ENCODE measurements at places on chromosomes 6 and 20. TPM values are rescaled to one million over a fixed set of nuclear protein-coding genes. Genes with fewer than 3 reads are reported as not detected.

Gene CLIC5
- not detected for polyA plus RNA-seq

Gene SYCP2L
- polyA plus RNA-seq, result 9.4 TPM

Gene KHDRBS2
- 28.5 TPM for polyA plus RNA-seq

Gene TGIF2
- polyA plus RNA-seq, result 3.3 TPM

Gene DEF6
- polyA plus RNA-seq, result 1.3 TPM

Gene SSTR4
- not detected for polyA plus RNA-seq

Gene OXT
- polyA plus RNA-seq, result not detected

Gene LRRN4
- polyA plus RNA-seq, result 0.26 TPM

Gene HNF4A
- not detected for polyA plus RNA-seq

Gene MYH7B
- polyA plus RNA-seq, result 0.18 TPM

Gene TMEM151B
- polyA plus RNA-seq, result 82.1 TPM
